Myocyte (in vitro differentiated cells): ENCODE measurements at places on chromosomes 5 and 9. TPM values are rescaled to one million over a fixed set of nuclear protein-coding genes. Genes with fewer than 3 reads are reported as not detected.

The SPATA31C1 gene
- total RNA-seq = not detected in 2 replicates

DNA sequence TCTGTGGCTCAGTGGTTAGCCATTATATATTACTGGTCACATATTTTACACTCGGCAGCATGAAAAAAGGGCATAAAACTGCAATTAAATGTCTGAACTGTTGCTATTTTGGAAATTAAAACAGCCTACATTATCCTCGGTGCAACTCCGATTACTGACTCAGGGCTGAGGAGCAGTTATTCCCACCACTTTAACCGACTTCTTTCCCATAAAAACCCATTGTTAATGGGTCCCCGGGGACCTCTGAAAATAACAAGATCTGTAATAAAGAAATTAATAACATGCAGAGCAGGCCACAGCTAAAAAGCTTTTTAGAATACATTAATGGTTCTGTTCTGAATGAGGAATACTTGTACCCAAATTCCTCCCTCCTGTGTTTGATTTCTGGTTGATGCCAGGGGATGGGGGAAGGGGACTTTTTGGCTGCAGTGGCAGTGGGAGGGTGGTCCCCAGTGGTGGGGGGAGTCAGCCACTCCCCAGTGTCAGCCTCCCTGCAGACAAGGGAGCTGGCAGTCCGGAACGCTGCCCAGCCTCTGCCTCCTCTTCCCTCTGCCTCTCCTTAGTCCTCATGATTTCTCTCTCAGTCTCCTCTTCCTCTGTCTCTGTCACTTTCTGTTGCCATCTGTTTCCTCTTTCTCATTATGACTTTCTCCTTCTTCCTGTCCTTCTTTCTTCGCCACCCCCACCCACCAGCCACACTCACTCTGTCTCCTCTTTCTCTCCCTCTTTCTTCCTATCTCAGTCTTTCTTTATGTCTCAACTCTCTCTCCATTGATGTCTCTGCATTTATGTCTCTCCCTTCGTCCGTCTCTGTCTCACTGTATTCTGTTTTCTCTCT, 59.0 kb upstream of the ZBTB43 start:
- no peak for DNase-seq

DNA sequence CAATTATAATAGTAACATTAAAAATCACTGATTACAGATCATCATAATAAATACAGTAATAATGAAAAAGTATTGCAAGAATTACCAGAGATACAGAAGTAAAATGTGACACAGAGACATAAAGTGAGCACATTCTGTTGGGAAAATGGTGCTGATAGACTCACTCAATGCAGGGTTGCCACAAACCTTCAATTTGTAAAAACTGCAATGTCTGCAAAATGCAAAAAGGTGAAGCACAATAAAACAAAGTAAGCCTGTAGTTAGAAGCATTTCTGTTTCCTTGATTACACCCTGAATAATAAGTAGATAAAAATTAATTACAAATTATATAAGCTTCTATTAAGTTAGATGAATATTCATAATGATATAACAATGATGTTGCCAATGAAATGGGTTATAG, 736.2 kb upstream of the CHD1 start:
- no peak for DNase-seq

DNA sequence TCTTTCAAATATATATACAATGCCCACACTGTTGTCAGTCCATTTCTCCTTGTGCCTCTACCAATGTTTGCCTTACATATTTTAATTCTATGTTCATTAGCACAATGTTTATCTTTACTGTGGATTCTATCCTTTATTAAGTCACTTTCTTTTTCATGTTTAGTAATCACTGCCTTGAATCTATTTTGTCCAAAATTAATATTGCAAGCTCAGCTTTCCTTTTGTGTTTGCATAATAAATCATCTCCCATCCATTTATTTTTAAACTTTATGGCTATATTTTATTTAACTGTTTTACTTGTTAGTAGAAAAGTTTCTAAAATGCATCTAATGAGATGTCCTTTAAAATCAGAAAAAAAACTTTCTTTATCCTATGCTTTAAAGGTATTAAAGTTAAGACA, 126.8 kb upstream of the ACOT12 start:
- no peak for DNase-seq

- DNase-seq = no peak
Measured at GRCh38 chr9:112094948-112095681, 80.0 kb downstream of the SUSD1 start.

DNA sequence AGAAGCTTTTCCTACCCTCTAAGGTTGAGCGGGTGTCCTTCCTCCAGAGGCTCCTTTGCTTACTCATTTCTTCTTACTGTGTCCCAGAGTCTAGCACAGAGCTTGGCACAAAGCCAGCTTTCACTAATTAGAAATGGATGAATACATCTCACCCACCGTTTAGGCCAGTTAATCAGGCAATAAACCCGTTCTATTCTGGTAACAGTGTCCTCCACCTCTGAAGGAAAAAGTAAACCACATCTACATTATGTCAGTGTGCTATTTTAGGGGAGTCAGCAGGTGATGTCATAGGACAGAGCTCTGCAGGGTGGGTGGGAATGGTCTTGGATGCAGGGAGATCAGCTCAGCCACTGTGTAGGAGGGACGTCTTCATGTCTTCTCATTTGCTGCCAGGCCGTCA, 109.2 kb downstream of the OSTF1 start:
- peak; percentile 64 for DNase-seq

DNA sequence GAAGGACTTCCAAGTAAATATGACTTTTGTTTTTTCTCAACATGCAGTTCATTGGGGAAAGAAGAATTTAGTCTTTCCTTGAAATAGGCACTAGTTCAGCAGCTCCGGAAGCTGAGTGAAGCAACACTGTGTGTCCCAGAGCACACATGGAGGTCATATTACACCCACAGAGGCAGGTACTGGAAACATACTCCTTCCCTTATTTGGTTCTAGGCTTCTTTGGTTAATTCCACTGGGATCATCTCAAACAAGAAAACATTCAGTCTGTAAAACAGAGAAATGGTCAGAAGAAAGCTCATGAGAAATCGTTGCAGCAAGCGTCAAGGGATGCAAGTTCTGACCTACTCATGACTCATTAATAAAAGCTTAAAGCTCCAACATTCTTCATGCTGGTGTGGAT, 175.1 kb upstream of the PCSK5 start:
- no peak for DNase-seq

DNA sequence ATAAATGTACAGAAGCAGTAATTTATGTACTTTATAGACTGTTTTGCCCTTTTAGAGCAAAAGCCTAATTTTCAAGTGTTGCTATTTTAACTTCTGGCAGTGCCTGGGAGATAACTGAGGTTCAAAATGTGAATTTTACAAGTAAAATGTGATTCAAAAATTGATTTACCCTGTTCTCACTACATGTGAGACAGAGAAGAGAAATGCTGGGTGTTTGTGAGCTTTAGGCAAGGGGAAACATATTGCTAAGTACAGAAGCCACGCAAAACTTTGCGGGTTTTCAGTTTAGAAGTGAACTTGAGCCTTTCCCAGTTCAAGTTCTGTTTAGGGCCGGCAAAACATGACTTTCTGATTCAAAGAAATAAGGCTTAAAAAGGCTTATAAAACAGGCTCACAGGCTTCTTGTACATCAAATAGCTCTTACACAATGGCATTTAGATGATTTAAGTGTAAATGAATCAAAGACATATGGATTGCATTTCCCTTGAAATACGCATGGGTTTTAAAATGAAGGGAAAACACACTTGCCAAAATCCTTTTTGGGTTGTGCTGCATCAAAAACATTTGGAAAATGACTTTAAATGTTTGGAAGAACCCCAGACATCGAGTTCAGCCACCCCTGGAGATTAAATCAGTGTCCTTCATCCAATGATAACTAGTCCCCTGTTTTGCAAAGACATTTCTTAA, 370.8 kb upstream of the MEF2C start:
- DNase-seq = no peak

- peak; percentile 74 for DNase-seq
Measured at GRCh38 chr5:145752947-145753346, 82.2 kb downstream of the PRELID2 start.
